Transverse colon (tissue), 4 donors: ENCODE measurements at places on chromosomes 2 and 18. TPM values are rescaled to one million over a fixed set of nuclear protein-coding genes. Genes with fewer than 3 reads are reported as not detected.

The LRP2 gene
- total RNA-seq = not detected

The GCKR gene
- not detected for total RNA-seq

The ST6GAL2 gene
- total RNA-seq = 2.0 TPM

DNA sequence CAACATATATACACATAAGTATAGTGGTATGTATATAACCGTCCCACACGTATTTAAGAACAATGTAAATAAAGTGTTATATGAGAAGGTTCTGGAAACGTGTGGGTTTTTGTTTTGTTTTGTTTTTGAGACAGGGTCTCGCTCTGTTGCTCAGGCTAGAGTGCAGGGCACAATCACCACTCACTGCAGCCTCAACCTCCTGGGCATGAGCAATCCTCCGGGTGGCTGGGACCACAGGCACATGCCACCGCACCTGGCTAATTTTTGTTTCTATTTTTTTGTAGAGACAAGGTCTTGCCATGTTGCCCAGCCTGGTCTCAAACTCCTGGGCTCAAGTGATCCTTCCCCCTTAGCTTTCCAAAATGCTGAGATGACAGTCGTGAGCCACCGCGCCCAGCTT is 6.2 kb downstream of the ADAM17 start:
- no peak overlapping the region for H3K4me3 ChIP-seq
- no peaks in the 10 kb centered on the region for H3K27me3 ChIP-seq
- DNase-seq = no peak
- H3K27ac ChIP-seq = no peak overlapping the region
- H3K4me1 ChIP-seq = peaks cover 20% of the 10 kb centered on the region

- H3K36me3 ChIP-seq = no peaks in the 10 kb centered on the region
- no peak overlapping the region for H3K27ac ChIP-seq
- no peak overlapping the region for H3K4me3 ChIP-seq
- no peaks in the 10 kb centered on the region for H3K4me1 ChIP-seq
- no peaks in the 10 kb centered on the region for H3K27me3 ChIP-seq
These were observed 22.3 kb downstream of the SEMA4F start for GRCh38 chr2:74676331-74676730.

The HOXD9 gene
- total RNA-seq = 11.9 TPM

- H3K4me1 ChIP-seq = peaks cover 11% of the 10 kb centered on the region
- no peak overlapping the region for H3K4me3 ChIP-seq
- H3K36me3 ChIP-seq = no peaks in the 10 kb centered on the region
- DNase-seq = no peak
- no peak overlapping the region for H3K27ac ChIP-seq
These were observed 6.7 kb downstream of the CWC22 start for GRCh38 chr2:180000434-180000833.

The PPP1R1C gene
- not detected for total RNA-seq

GRCh38 chr2:239609162-239609561 is 208.3 kb upstream of the HDAC4 start:
- DNase-seq = no peak
- peaks cover 5% of the 10 kb centered on the region for H3K27me3 ChIP-seq
- no peaks in the 10 kb centered on the region for H3K4me1 ChIP-seq
- H3K27ac ChIP-seq = no peak overlapping the region
- H3K4me3 ChIP-seq = no peak overlapping the region

The MAT2A gene
- 66.2 TPM for total RNA-seq

DNA sequence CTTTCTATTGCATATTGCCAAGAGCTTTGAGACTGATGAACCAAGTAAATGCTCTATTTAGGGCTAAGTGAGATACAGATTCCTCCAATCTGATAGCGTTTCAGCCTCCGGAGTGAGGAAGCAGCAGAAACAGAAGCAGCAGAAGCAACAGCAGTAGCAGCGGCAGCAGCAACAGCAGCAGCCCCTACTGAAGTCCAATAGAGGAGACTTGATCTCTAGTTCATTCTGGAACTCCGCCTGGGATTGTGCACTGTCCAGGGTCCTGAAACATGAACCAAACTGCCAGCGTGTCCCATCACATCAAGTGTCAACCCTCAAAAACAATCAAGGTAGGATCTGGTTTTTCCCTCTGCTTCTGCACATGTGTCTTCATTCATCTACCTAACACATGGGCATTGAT is at the start of gene DPP10:
Gene DPP10 (plus strand): TSS at position 132 of the 400 bp plus-strand sequence.
- no peak within 1 kb of the TSS for H3K4me3 ChIP-seq
- DNase-seq = peak; percentile 19
- H3K36me3 ChIP-seq = no peaks in the 10 kb centered on the region
- H3K27me3 ChIP-seq = peaks cover 6% of the 10 kb centered on the region

- no peak overlapping the region for H3K27ac ChIP-seq
- no peaks in the 10 kb centered on the region for H3K27me3 ChIP-seq
- H3K4me3 ChIP-seq = no peak overlapping the region
These were observed 10.2 kb downstream of the TNFAIP6 start for GRCh38 chr2:151367571-151367970.

DNA sequence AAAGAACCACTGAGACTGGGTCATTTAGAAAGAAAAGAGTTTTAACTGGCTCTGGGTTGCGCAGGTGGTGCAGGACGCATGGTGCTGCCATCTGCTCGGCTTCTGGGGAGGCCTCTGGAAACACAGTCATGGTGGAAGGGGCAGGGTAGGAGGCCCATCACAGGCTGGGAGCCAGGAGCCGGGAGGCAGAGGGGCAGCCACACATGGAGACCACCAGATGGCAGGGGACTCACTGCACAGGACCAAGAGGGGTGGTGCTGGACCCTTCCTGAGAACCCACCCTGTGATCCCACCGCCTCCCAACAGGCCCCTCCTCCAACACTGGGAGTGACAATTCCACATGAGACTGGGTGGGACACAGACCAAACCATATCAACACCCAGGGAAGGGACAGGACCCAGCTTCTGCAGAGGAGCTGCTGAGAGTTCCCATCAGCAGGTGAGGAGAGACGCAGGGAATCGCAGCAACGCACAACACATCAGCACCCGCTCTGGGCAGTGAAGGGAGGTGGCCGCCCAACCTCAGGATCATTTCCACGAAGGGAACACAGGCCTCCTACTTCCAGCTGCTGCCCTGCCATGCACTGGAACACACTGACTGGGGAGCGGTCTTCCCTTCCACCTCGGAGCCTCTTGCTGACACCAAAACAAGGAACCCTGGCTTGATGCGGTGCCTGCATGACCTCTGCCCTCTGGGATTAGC is 130.7 kb downstream of the TPO start:
- no peak for DNase-seq
- no peak overlapping the region for H3K4me3 ChIP-seq
- no peaks in the 10 kb centered on the region for H3K4me1 ChIP-seq
- H3K27ac ChIP-seq = no peak overlapping the region

The GAD1 gene
- total RNA-seq = not detected

The UGT1A10 gene
- 54.9 TPM for total RNA-seq

- no peaks in the 10 kb centered on the region for H3K36me3 ChIP-seq
- no peak for DNase-seq
- no peaks in the 10 kb centered on the region for H3K4me1 ChIP-seq
- no peak overlapping the region for H3K4me3 ChIP-seq
- no peaks in the 10 kb centered on the region for H3K27me3 ChIP-seq
These were observed 55.6 kb upstream of the FAM124B start for GRCh38 chr2:224457408-224458096.

DNA sequence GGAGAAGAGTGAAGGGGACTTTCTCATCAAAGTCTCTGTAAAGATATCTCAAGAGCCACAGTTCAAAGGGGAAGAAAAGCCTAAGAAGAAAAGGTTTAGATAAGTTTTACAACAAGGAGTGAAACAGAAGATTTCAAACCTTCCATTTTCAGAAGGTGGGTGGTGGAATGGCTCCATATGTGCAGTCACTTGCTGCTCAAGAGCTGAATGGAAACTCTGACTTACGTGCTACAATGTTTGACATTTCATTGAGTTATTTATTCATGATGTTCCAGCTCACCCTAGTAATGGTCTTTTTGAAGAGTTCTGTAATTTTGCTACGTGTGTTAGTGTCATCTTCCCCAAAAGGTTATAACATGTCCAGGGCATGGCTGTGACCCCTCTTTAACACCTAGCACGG is 21.7 kb downstream of the LCT start:
- H3K36me3 ChIP-seq = no peaks in the 10 kb centered on the region
- H3K27ac ChIP-seq = no peak overlapping the region
- no peaks in the 10 kb centered on the region for H3K4me1 ChIP-seq
- H3K4me3 ChIP-seq = no peak overlapping the region
- H3K27me3 ChIP-seq = no peaks in the 10 kb centered on the region

The TMEM131 gene
- total RNA-seq = 81.1 TPM

The PMAIP1 gene
- 66.5 TPM for total RNA-seq

- H3K4me3 ChIP-seq = no peak overlapping the region
- H3K27ac ChIP-seq = no peak overlapping the region
- H3K36me3 ChIP-seq = no peaks in the 10 kb centered on the region
- no peak for DNase-seq
These were observed 104.2 kb downstream of the SH3BP4 start for GRCh38 chr2:235055891-235056516.

DNA sequence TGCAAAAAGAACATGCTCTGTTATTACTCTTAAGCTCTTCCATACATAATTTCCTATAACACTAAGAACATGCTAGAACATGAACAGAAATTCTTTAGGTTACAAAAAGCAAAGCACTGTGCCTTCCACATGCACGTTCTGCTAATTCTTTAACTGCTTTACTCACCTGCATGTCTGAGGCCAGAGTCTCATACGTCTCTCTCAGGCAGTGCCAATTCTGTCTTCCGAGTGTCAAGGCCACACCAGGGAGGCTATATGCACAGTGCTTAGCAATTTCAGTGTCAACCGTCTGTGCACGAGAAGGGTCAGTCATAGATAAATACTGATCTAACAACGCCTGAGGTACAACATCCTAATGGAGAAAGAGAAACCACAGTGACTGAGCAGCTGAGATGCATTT is 55.1 kb downstream of the PPP4R1 start:
- H3K4me3 ChIP-seq = no peak overlapping the region
- no peak overlapping the region for H3K27ac ChIP-seq
- H3K27me3 ChIP-seq = no peaks in the 10 kb centered on the region
- H3K4me1 ChIP-seq = no peaks in the 10 kb centered on the region

GRCh38 chr2:20992201-20992711 is 51.6 kb downstream of the APOB start:
- DNase-seq = peak; percentile 12
- no peaks in the 10 kb centered on the region for H3K36me3 ChIP-seq
- no peak overlapping the region for H3K4me3 ChIP-seq
- peak overlapping the region; percentile 67 for H3K27ac ChIP-seq
- no peaks in the 10 kb centered on the region for H3K4me1 ChIP-seq

- H3K27me3 ChIP-seq = no peaks in the 10 kb centered on the region
- no peaks in the 10 kb centered on the region for H3K36me3 ChIP-seq
- DNase-seq = no peak
- H3K4me1 ChIP-seq = no peaks in the 10 kb centered on the region
These were observed 27.3 kb upstream of the METAP1D start for GRCh38 chr2:171972329-171972982.

- H3K36me3 ChIP-seq = no peaks in the 10 kb centered on the region
- no peak for DNase-seq
- H3K4me1 ChIP-seq = no peaks in the 10 kb centered on the region
- H3K4me3 ChIP-seq = no peak overlapping the region
These were observed 110.2 kb upstream of the UNC80 start for GRCh38 chr2:209661286-209661894.

- no peaks in the 10 kb centered on the region for H3K27me3 ChIP-seq
- H3K4me1 ChIP-seq = no peaks in the 10 kb centered on the region
- no peaks in the 10 kb centered on the region for H3K36me3 ChIP-seq
- H3K27ac ChIP-seq = no peak overlapping the region
- no peak overlapping the region for H3K4me3 ChIP-seq
These were observed 635.7 kb downstream of the NRXN1 start for GRCh38 chr2:50396298-50396631.

GRCh38 chr2:216426938-216427337 is 14.7 kb downstream of the SMARCAL1 start:
- no peak for DNase-seq
- H3K27ac ChIP-seq = no peak overlapping the region
- H3K27me3 ChIP-seq = no peaks in the 10 kb centered on the region
- H3K4me1 ChIP-seq = no peaks in the 10 kb centered on the region
- no peak overlapping the region for H3K4me3 ChIP-seq

DNA sequence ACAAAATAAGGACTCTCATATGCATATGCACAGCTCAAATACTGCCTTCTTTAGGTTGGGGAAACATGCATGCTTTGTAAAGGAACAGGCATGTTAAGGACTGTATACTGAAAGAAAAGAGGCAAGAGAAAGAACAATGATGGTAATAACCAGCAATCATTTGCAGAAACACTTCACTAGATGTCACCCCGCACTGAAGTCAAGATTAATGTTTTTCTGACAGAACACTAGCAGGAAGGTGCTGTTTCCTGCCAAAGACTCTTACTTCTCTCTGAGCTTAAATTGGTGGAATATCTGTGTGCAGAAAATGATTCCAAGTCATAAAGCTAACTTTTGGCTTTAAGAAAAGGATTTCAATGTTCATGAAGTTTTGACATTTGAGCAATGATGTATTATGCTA is 19.3 kb upstream of the CSRNP3 start:
- DNase-seq = no peak
- no peaks in the 10 kb centered on the region for H3K27me3 ChIP-seq
- no peaks in the 10 kb centered on the region for H3K36me3 ChIP-seq
- no peaks in the 10 kb centered on the region for H3K4me1 ChIP-seq
- no peak overlapping the region for H3K4me3 ChIP-seq
- H3K27ac ChIP-seq = no peak overlapping the region

DNA sequence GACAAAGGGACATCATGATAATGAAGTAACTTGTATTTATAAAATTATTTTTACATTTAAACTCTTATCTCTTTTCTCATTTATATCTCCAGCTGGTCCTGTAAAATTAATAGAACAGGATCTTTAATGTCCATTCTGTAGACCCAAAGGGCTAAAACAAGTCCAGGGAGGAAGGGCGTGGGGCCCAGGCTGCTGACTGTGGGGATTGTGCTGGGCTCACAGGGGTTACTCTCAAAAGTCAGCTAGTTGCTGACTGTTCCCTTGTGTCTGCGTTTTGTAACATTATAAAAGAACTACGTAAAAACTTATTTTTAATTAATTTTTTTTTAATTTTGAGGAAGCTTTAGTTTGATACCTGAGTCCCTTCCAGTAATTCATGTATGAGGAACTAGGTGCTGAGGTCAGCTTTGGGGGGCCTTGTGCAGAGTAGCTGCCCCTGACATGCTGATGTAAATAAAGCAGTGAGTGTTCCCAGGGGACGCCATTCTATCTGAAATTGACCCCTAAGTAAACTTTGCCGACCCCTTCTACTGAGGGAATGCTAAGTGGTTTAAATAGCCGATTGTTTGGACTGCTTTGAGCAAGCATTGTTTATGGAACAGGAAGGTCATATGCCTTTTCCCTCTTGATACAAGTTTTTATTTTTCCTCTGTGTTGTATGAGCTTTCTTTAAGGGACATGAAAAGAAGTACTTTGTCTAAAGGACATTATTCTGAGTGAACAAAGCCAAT is 56.4 kb downstream of the MERTK start:
- no peaks in the 10 kb centered on the region for H3K4me1 ChIP-seq
- H3K27me3 ChIP-seq = no peaks in the 10 kb centered on the region
- no peak overlapping the region for H3K27ac ChIP-seq
- H3K36me3 ChIP-seq = no peaks in the 10 kb centered on the region
- DNase-seq = no peak

GRCh38 chr2:191202881-191203397 is 42.3 kb upstream of the MYO1B start:
- peak; percentile 19 for DNase-seq
- H3K4me1 ChIP-seq = no peaks in the 10 kb centered on the region
- H3K27me3 ChIP-seq = no peaks in the 10 kb centered on the region

- H3K4me3 ChIP-seq = no peak overlapping the region
- H3K36me3 ChIP-seq = no peaks in the 10 kb centered on the region
- H3K27ac ChIP-seq = no peak overlapping the region
- no peaks in the 10 kb centered on the region for H3K27me3 ChIP-seq
- no peak for DNase-seq
- H3K4me1 ChIP-seq = no peaks in the 10 kb centered on the region
These were observed 371.4 kb upstream of the ATP5MC3 start for GRCh38 chr2:175552902-175553301.
